LHCN-M2 (cell line): ENCODE measurements at places on chromosomes 5 and 9. TPM values are rescaled to one million over a fixed set of nuclear protein-coding genes. Genes with fewer than 3 reads are reported as not detected.

DNA sequence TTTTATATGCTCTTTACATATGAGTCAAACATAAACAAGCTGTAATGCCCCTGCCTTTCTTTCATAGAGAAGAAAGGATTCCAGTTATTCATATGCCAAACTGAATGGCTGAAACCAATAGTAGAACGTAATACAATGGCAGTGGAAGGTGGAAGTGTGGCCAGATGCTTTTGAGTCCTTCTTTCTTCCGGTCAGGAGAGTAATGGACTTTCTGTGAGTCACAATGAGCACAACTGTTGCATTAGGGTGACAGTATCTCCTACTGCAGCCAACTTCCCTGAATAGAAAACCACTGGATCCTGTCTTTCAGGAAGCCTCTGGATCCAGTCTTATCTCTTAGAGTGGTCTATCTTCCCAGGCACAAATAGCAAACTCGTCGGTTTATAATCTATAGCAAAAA lies 855.2 kb downstream of the MAT2B start:
- peak; percentile 53 for DNase-seq

GRCh38 chr5:158785397-158785796 lies 314.3 kb downstream of the EBF1 start:
- peak; percentile 16 for DNase-seq

- DNase-seq = no peak
Observed at GRCh38 chr5:5437227-5438172, 15.0 kb downstream of the ICE1 start.

DNA sequence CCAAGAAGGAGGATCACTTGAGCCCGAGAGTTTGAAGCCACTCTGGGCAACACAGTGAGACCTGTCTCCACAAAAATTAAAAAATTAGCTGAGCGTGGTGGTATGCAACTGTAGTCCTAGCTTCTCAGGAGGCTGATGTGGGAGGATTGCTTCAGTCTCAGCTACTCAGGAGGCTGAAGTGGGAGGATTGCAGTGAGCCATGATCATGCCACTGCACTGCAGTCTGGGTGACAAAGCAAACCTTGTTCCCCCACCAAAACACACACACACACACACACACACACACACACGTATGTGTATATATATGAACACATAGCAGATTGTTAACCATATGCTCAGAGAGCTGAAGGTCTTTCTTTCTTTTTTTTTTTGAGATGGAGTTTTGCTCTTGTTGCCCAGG lies 157.5 kb upstream of the MAST4 start:
- no peak for DNase-seq

- no peak for DNase-seq
Observed at GRCh38 chr5:146877178-146877681, 1.3 kb downstream of the PPP2R2B start.

DNA sequence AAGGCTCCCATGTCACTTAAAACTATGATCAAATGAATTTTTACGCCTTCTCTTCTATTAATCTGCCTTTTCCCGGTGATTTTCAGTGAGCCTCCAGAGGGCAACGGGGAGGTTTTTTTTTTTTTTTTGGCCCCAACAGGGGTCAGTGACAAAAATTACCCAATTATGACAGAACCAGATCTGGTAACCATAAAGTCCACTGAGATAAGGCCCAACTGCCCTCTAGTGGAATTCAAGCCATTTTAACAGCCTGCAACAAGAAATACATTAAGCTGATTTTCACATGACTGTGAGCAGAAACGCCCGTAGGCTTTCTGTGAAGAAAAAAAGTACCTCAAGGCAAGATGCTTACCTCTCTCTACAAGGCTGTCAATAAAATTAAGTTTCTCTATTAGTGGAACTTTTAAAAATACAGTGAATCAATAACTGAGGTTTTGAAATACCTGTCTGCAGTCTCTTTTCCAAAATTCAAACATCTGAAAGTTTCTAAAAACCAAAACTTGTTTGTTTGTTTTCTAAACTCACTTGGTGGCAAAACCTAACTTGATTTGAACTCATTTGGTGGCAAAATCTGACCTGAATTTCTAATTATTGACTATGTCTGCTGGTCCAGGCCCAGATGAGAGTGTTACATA lies 49.7 kb upstream of the FST start:
- DNase-seq = peak; percentile 83

DNA sequence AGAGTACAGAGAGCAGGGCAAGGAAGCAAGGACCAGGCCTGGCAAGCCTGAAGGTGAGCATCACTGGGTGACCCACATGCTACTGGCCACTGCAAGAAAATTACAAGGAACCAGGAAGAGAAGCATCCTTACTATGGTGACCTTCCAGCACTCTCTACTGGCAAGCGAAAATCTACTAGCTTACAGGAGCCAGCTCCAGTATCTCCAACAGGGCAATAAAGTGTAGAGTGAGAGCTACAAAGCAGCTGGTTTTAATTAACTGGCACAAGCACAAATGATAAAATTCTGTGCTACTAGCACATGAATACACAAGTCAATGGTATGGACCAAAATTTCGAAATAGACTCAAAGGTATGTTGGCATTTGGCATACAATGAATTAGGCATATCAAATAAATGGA lies 113.3 kb upstream of the CAST start:
- DNase-seq = no peak

- DNase-seq = no peak
Observed at GRCh38 chr9:95796029-95796428, 79.5 kb upstream of the ERCC6L2 start.

GRCh38 chr9:107323836-107324585 lies 40.9 kb downstream of the RAD23B start:
- DNase-seq = no peak

DNA sequence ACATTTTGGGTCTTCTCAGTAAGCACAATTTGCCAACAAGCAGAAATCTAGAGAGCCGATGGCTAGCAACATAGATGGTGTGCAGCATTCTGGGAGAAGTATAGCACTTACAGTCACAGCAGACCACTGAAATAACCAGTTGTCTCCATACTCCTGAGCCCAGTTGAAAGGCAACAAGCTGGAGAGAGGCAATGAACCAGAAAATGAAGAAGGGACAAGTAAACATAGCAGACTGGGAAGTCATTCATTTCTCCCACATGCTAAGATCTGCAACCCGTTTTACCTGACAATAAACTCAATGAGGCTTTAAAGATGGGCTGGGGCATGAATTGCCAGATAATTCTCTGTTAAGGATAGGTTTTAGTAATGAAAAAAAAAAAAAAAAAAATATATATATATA lies 575.6 kb upstream of the GRAMD2B start:
- no peak for DNase-seq

- DNase-seq = no peak
Observed at GRCh38 chr5:173755319-173755718, 132.8 kb upstream of the CPEB4 start.

DNA sequence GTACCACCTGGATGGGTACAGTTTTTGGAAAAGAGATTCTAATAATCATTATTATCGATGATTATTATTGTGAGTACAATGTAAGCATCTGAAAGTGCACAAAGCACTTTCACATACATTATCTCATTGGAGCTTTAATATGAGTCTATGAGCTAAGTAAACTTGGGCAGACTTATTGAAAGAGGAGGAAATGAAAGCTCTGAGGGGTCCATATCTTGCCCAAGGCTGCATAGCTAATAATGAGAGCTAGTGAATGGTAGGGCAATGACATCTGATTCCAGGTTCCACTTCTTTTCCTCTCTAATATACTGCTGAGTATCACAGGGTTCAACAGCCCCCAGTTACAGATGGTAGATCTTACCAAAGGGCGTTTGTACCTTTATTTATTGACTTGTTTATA lies 26.1 kb downstream of the TIMD4 start:
- no peak for DNase-seq

DNA sequence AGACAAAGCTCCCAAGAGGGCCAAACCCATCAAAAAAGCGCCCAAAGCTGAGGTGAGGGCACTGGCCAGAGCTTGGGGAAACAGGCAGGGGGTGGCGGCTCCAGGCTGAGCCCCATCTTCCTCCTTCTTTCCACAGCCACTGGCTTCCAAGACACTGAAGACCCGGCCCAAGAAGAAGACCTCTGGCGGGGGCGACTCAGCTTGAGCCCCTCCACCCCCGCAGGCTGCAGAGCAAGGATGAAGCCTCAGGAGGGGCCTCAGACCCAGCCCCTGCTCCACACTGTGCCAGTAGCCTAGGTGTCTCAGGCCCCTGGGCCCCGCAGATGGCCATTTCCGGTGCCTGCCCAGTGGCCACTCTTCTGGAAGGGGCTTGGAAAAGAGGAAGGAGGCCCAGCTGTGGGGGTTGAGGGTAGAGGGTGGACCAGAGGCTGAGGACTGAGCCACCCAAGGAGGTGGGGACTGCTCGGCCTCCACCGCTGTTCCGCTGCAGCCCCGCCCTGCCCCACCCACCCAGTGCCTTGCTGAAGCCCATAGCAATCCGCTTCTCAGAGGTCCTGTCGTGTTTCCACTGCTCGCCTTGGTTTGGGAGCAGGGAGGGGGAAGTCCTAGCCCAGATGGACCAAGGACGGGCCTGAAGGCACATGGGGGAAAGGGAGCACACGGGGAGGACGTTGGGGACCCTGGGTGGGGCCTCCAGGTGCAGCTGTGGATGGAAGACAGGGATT lies 6.9 kb downstream of the REEP2 start:
- DNase-seq = no peak

- DNase-seq = no peak
Observed at GRCh38 chr5:171661143-171661542, 124.5 kb upstream of the SMIM23 start.

- no peak for DNase-seq
Observed at GRCh38 chr5:76345582-76345981, 57.5 kb upstream of the IQGAP2 start.

- no peak for DNase-seq
Observed at GRCh38 chr9:128550226-128550625, 2.2 kb upstream of the SPTAN1 start.

DNA sequence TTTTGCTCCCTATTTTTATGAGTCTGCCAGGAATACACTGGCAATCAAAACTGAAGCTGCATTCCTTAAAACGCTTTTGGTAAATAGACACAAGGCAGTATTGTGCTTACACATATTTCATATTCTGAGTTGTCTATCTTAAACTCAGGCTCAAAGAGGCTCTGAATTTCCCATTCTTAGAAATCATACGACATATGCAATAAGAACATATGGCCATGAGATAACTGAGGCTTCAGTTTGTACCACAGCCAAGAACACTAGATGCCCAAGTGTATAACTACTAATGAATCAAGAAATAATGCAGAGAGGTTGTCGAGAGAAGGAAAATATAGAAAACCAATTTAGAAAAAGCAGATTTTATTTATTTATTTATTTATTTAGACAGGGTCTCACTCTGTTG lies 357.4 kb downstream of the NDUFS4 start:
- no peak for DNase-seq

DNA sequence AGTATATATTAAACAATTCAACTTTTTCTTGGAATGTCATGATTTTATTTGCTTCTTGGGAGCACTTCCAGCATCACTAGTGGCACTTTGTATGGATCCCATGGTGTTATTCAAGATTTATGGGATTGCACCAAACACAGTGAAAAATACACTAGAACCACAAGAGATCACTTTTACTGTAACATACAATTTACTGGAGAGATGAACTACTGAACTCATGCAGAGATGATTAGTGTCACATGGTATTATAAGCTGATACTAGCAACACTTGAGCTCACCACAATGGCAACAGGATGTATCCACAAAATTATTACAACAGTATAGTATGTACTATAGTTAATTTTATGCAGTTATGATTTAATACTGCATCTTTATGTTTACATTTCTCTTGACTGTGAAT lies 16.3 kb upstream of the SLC36A2 start:
- no peak for DNase-seq

DNA sequence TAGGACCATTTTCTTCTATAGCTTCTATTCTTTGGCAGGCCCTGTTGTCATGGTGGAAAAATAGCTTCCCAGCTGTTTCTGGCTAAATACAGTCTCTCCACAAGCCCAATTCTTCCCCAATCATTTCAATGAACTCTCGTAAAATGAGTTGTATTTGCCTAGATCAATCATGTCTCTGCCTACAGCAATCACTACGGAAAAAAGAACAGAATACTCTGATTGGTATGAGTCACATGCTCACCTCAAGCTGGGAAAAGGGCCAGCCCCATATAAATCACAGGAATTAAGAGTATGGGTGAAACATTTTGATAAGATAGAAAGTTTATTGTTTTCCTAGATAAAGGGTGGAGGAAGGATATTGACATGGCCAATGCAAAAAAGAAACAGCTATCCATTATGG lies 711.4 kb downstream of the EFNA5 start:
- no peak for DNase-seq

GRCh38 chr9:14747111-14747510 lies 24.6 kb upstream of the CER1 start:
- DNase-seq = no peak

GRCh38 chr9:20048985-20049384 lies 260.1 kb upstream of the SLC24A2 start:
- DNase-seq = no peak

GRCh38 chr9:132507670-132508469 lies 74.5 kb upstream of the BARHL1 start:
- DNase-seq = peak; percentile 52

The NDFIP1 gene
- total RNA-seq = 37.0 and 43.5 TPM in 2 replicates

The ADAMTS16 gene
- 1.6 and 2.6 TPM in 2 replicates for total RNA-seq

The CNTNAP3B gene
- 0.11 TPM in 1 of 2 replicates, not detected in the other for total RNA-seq

The DEPDC1B gene
- total RNA-seq = 19.7 and 20.9 TPM in 2 replicates

The GGTA1 gene
- total RNA-seq = not detected in 2 replicates

The LOX gene
- total RNA-seq = 19.5 and 26.4 TPM in 2 replicates

The JAKMIP2 gene
- total RNA-seq = 0.06 and 0.52 TPM in 2 replicates

The PPP2R2B gene
- 0.75 and 1.0 TPM in 2 replicates for total RNA-seq

The CCL21 gene
- total RNA-seq = not detected in 2 replicates

The ACOT12 gene
- not detected in 2 replicates for total RNA-seq

The LYSMD3 gene
- total RNA-seq = 12.8 and 14.1 TPM in 2 replicates

The OCLN gene
- 0.06 TPM in 2 replicates for total RNA-seq

The PCDHA9 gene
- total RNA-seq = 0.06 TPM in 1 of 2 replicates, not detected in the other

The CCDC171 gene
- 1.7 and 1.9 TPM in 2 replicates for total RNA-seq

The ZNF883 gene
- 0.51 and 1.0 TPM in 2 replicates for total RNA-seq

The CSF1R gene
- 0.40 and 1.4 TPM in 2 replicates for total RNA-seq

The SHROOM1 gene
- total RNA-seq = 13.3 and 13.4 TPM in 2 replicates

The TAF7 gene
- total RNA-seq = 65.1 and 67.6 TPM in 2 replicates
